SW480 (cell line): ENCODE measurements at places on chromosomes 7 and 10.

DNA sequence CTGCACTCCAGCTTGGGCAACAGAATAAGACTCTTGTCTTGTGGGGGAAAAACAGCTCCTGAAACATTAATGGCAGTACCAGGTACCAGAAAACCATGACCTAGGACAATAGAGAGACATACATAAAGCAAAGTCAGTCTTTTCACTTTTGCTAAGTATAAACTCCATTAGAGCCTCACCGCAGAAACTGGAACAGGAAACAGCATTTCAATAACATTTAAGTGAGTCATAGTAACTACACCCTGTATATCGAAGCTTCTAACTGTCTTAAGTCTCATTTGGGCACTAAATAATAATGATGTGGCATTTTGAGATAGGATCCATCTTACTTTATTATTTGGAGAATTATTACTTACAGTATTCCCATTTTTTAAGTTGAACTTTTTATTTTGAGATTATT is 517.8 kb upstream of the CELF2 start:
- peak; percentile 6 for DNase-seq

- DNase-seq: no peak
These were observed 80.6 kb upstream of the KLF6 start for GRCh38 chr10:3865565-3865964.

GRCh38 chr7:16919440-16919839 is 37.7 kb upstream of the AGR3 start:
- DNase-seq: no peak

- no peak for DNase-seq
These were observed 33.5 kb upstream of the TTYH3 start for GRCh38 chr7:2598154-2598823.

DNA sequence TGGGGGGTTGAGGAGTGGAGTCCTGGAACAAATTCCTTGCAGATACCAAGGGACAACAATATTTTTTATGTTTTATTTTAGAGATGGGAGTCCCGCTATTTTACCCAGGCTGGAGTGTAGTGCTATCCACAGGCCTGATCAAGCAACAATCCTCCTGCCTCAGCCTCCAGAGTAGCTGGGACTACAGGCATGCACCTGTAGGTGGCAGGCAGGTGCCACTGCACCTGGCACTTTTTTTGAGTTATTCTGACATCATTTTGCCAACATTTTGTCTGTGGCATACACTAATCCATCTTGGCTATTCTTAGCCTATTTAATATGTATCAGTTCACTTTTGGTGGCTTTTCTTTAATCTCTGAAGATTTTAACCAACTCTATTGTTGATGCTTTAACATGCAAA is 317.8 kb upstream of the MTPN start:
- no peak for DNase-seq
